ENCODE measurements at places on chromosomes 5 and 9.
A peak's percentile ranks its signal among the peaks of the same experiment; 100 is the strongest.

DNA sequence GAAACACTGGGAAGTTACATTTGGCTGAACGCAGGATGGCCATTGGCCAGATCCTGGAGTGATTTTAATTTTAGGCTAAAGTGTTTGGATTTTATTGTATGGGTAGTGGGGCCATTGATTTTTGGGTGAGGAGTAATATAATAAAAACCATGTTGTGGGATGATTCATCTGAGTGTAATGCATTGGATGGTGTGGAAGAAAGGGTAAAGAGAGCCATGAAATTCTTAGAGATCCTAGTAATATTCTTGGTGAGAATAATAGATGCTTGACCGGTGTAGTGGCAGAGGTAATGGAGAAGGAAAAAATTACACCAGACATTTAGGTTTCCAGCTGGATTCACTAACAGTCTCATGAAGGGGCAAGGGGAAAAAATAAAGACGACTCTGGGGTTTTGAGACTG is 158.1 kb downstream of the NPR3 start:
- H3K36me3 ChIP-seq = no peaks in the 10 kb centered on the region
- H3K27me3 ChIP-seq = no peaks in the 10 kb centered on the region
- H3K4me3 ChIP-seq = no peak overlapping the region
- no peaks in the 10 kb centered on the region for H3K4me1 ChIP-seq
- no peak for ATAC-seq

DNA sequence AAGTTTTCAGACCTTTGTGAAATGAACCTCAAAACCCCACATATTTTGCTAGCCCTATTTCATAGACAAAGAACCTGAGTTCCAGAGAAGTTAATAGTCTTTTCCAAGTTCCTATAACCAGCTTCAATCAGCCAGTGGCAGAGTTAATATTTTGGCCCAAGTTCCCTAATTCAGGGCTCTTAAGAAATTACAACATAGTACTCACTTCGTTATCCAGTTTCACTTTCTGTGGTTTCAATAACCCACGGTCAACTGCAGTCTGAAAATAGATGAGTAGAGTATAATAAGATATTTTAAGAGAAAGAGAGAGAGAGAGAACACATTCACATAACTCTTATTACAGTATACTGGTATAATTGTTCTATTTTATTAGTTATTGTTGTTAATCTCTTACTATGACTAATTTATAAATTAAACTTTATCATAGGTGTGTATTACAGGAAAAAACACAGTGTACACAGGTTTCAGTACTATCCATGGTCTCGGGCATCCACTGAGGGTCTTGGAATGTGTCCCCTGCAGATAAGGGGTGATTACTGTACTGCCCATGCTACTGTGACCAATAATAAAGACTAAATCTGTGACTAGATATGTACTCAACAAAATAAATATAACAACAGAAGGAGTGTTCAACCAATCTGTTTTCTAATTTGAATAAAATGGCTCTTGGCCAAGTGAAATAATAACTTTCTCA is 9.3 kb upstream of the MYOT start:
- peak overlapping the region; percentile 41 for H3K4me3 ChIP-seq
- no peaks in the 10 kb centered on the region for H3K27me3 ChIP-seq
- H3K27ac ChIP-seq = no peak overlapping the region
- no peaks in the 10 kb centered on the region for H3K36me3 ChIP-seq
- peaks cover 8% of the 10 kb centered on the region for H3K4me1 ChIP-seq

GRCh38 chr5:1021136-1021968 is 12.8 kb downstream of the NKD2 start:
- no peak overlapping the region for H3K27ac ChIP-seq
- H3K4me3 ChIP-seq = no peak overlapping the region
- peak; percentile 24 for ATAC-seq

DNA sequence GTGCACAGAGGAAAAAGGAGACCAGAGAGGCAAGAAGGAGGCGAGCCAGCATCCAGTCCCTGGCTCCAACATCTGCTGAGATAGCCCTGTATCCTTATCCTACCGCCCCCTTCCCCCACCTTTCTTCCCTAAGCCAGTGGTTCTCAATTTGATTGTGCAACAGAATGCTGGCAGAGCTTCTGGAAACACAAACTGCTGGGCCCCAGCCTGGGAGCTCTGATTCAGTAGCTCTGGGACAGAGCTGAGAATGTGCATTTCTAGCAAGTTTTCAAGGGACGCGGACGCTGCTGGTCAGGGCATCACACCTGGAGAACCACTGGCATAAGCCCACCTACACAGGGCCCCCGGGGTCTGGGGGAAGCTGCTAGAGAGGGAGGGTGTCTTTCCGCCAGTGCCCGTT is 21.1 kb downstream of the AK8 start:
- no peaks in the 10 kb centered on the region for H3K4me1 ChIP-seq
- H3K4me3 ChIP-seq = no peak overlapping the region
- no peaks in the 10 kb centered on the region for H3K36me3 ChIP-seq
- H3K27me3 ChIP-seq = peaks cover 17% of the 10 kb centered on the region
- no peak for ATAC-seq

GRCh38 chr5:136133922-136134379 is 1.3 kb downstream of the SMAD5 start:
- peaks cover 11% of the 10 kb centered on the region for H3K36me3 ChIP-seq
- H3K4me1 ChIP-seq = peaks cover 15% of the 10 kb centered on the region
- peak overlapping the region; percentile 89 for H3K27ac ChIP-seq
- peak overlapping the region; percentile 90 for H3K4me3 ChIP-seq
- no peak for ATAC-seq

GRCh38 chr5:41851116-41851515 is 19.1 kb downstream of the OXCT1 start:
- H3K27me3 ChIP-seq = no peaks in the 10 kb centered on the region
- peaks cover 23% of the 10 kb centered on the region for H3K4me1 ChIP-seq
- peak overlapping the region; percentile 54 for H3K4me3 ChIP-seq
- ATAC-seq = peak; percentile 81
- peak overlapping the region; percentile 86 for H3K27ac ChIP-seq
- H3K36me3 ChIP-seq = peaks cover 31% of the 10 kb centered on the region

- ATAC-seq = no peak
- H3K4me3 ChIP-seq = no peak overlapping the region
- H3K4me1 ChIP-seq = no peaks in the 10 kb centered on the region
- no peak overlapping the region for H3K27ac ChIP-seq
- H3K27me3 ChIP-seq = no peaks in the 10 kb centered on the region
Measured at GRCh38 chr9:89619424-89620138, 14.8 kb downstream of the GADD45G start.

DNA sequence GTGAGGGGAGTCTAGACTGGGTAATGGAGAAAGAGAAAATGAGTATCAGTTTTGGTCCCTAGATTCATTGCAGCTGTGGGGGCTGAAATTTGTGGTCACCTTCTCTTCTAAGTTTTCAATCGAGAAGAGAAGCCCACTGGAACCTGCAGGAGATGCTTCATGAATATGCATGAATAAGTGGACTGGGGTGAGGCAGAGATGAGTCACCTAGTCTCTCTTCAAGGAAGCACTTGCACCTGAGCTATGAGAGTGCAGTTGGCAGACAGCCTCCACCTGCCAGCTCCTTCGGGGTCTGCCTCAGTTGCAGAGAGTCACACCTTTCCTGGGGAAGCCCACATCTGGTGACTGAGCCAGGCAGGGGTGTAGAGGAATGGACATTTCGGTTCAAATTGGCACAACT is 69.1 kb downstream of the ZNF366 start:
- H3K4me3 ChIP-seq = no peak overlapping the region
- H3K4me1 ChIP-seq = no peaks in the 10 kb centered on the region
- H3K27me3 ChIP-seq = peaks cover 25% of the 10 kb centered on the region
- no peak overlapping the region for H3K27ac ChIP-seq
- no peaks in the 10 kb centered on the region for H3K36me3 ChIP-seq
- ATAC-seq = no peak

- no peak overlapping the region for H3K27ac ChIP-seq
- H3K36me3 ChIP-seq = no peaks in the 10 kb centered on the region
- H3K4me1 ChIP-seq = no peaks in the 10 kb centered on the region
- ATAC-seq = no peak
Measured at GRCh38 chr5:102414448-102414847, 84.4 kb downstream of the SLCO6A1 start.

DNA sequence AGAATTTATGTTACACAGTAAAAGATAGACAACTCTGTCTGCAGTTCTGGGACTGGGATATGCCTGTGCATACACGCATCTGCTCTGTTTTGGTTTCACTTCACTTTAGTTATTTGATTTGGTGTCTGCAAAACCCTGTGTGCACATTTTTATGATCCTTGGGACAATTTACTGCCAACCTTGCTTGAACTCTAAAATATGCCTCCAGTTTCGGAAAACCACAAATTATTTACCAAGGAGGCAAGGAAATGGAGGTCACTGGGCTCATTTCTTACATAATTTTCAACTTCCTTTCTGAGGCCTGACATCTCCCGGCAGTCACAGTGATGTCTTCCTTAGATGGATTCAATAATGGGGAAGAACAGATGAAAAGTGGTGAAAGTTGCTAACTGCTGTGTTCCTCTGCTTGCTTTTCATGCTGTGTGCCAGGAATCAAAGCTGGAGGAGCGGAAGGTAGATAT is 61.2 kb upstream of the TAF11L2 start:
- ATAC-seq = no peak
- no peaks in the 10 kb centered on the region for H3K27me3 ChIP-seq
- no peak overlapping the region for H3K4me3 ChIP-seq

DNA sequence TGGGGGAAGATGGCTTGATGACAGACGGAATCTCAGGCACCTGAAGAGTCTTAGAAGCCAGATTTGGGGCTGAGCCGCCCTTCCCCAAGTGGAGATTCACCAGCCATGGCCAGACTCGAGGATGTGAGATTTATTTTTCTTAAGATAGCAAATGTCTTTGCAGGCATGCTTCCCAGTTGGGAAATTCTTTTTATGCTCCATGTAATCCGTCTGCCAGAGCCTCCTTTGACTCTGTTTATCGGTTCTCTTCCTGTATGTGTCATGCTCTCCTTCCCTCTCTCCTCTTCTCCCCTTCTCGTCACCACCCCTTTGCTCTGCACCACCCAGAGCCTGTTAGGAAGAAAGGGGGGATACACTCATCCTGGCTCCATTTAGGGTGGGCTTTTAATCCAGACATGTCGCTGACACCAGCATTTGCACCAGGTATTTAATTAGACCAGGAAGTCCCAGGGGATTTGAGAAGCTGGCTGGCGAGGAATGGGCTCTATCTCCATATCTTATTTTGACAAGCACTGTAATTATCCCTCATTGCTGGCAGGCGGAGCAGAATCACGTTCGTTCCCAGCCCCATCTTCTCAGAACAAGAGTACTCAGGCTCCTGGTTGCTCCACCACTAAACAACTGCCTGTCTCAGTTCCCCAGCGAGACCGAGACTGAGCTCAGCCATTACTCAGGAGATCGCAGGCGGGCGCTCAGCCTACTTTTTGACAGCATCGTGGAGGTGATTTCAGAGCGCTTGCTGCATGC is 50.9 kb downstream of the KCNIP1 start:
- no peaks in the 10 kb centered on the region for H3K36me3 ChIP-seq
- no peaks in the 10 kb centered on the region for H3K4me1 ChIP-seq
- H3K27ac ChIP-seq = no peak overlapping the region
- no peak for ATAC-seq

DNA sequence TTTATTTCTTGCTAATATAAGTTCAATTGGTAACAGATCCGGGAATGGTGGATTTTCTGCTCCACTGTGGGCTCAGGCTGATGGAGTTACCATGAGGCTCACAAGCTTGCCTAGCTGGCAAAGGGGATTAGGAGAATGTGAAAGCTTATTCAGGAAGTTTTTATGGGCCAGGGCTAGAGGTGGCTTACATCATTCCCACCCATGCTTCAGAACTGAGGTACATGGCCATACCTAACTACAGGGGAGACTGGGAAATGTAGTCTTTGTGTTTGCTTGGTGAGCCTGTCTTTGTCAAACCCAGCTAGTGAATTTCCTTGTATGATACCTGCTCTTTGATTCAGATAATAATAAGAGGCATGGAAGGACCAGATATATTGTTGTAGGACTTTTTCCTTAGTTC is 105.9 kb upstream of the DHFR start:
- H3K4me1 ChIP-seq = peaks cover 49% of the 10 kb centered on the region
- peaks cover 24% of the 10 kb centered on the region for H3K36me3 ChIP-seq
- H3K27me3 ChIP-seq = no peaks in the 10 kb centered on the region

DNA sequence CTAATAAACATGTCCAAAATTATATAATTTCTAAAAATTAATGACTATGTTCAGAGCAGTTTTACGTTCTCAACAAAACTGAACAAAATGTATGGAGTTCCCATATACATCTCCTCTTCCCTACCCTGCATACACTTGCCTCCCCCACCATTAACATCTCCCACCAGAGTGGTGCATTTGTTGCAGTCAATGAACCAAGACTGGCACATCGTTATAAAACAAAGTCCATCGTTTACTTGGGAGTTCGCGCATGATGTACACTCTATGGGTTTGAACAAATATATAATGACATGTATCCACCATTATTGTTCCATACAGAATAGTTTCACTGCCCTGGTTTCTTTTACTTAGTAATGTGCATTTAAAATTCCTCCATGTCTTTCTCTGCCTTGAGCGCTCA is 130.1 kb downstream of the APBA1 start:
- H3K4me1 ChIP-seq = no peaks in the 10 kb centered on the region
- H3K27me3 ChIP-seq = peaks cover 11% of the 10 kb centered on the region
- H3K27ac ChIP-seq = no peak overlapping the region
- no peaks in the 10 kb centered on the region for H3K36me3 ChIP-seq

DNA sequence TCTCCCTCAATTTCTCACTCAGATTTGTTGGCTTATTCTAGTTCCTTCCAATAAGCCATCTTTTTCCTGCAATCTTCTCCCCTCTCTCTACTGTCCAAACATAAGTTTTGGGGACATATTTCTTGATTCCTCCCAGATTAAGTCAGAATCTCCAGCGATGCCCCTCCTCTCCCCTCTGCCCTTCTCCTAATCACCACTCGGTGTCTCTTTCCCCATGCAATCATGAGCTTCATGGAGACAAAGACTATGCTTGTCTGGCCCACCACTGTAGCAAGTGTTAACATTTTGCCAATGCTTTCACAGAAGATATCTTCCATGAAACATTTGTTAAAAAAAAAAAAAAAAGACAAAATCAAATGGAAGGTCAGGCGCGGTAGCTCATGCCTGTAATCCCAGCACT is 42.4 kb downstream of the PDE6A start:
- no peaks in the 10 kb centered on the region for H3K4me1 ChIP-seq
- H3K27me3 ChIP-seq = peaks cover 9% of the 10 kb centered on the region
- no peak for ATAC-seq
- H3K27ac ChIP-seq = no peak overlapping the region
- no peaks in the 10 kb centered on the region for H3K36me3 ChIP-seq

DNA sequence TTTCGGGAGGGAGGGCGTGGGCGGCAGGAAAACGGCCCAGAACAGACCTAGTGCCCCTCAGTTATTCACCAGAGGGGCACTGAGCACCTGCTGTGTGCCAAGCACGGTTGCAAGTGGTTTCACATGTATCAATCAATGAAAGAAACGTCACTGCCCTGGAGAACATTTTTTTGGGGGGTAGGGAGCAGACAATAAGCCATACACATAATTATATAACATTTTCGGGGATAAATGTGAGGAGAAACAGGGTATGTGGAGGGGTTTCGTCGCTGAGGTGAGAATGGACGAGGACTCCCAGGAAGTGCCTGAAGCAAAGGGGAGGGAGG is 444 bp upstream of the ZNF354A start:
- peak overlapping the region; percentile 60 for H3K4me3 ChIP-seq
- H3K27ac ChIP-seq = peak overlapping the region; percentile 32
- H3K4me1 ChIP-seq = no peaks in the 10 kb centered on the region
- no peak for ATAC-seq
- H3K36me3 ChIP-seq = peaks cover 6% of the 10 kb centered on the region
- no peaks in the 10 kb centered on the region for H3K27me3 ChIP-seq

GRCh38 chr9:136656183-136656738 is 6.5 kb upstream of the EGFL7 start:
- ATAC-seq = no peak
- no peak overlapping the region for H3K4me3 ChIP-seq
- H3K27ac ChIP-seq = no peak overlapping the region
- H3K27me3 ChIP-seq = peaks cover 24% of the 10 kb centered on the region
- no peaks in the 10 kb centered on the region for H3K4me1 ChIP-seq
- H3K36me3 ChIP-seq = no peaks in the 10 kb centered on the region

Measured in activated T-helper 17 cell treated with anti-CD3 and anti-CD28 coated beads, Interleukin-2, amount 50 U/mL, for 72 hours (primary cell).